ENCODE measurements at places on chromosomes 2 and 18.

DNA sequence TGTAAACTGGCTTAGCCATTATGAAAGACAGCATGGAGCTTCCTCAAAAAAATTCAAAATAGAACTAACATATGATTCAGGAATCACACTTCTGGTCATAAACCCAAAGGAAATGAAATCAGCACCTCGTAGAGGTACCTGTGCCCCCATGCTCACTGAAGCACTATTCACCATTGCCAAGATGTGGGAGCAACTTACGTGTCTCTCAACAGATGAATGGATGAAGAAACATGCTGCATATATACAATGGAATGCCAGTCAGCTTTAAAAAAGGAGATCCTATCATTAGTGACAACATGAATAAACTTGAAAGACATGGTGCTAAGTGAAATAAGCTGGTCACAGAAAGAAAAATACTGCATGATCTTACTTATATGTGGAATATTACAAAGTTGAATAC is 8.2 kb downstream of the SCTR start:
- DNase-seq, result no peak

- DNase-seq, result peak; percentile 51
Measured at GRCh38 chr18:45666520-45666919, 51.2 kb downstream of the SLC14A2 start.

- DNase-seq, result no peak
Measured at GRCh38 chr18:50724751-50725151, 95.1 kb downstream of the MRO start.

DNA sequence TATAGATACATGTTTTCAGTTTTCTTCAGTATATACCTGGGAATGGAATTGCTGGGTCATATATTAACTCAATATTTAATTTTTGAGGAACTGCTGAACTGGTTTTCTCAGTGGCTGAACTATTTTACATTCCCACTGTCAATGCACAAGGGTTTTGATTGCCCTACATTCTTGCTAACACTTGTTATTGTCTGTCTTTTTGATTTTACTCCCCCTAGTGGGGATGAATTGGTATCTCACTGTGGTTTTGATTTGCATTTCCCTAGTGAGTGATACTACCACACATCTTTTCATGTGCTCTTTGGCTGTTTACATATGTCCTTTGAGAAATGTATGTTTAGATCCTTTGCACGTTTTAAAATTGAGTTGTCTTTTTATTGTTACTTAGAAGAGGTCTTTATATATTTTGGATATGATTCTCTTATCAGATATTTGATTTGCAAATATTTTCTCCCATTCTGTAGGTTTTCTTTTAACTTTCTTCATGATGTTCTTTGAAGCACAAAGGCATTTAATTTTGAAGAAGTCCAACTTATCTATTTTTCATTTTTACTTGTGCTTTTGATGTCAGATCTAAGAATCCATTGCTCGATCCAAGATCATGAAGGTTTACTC is 36.2 kb downstream of the ASB1 start:
- peak; percentile 73 for DNase-seq

DNA sequence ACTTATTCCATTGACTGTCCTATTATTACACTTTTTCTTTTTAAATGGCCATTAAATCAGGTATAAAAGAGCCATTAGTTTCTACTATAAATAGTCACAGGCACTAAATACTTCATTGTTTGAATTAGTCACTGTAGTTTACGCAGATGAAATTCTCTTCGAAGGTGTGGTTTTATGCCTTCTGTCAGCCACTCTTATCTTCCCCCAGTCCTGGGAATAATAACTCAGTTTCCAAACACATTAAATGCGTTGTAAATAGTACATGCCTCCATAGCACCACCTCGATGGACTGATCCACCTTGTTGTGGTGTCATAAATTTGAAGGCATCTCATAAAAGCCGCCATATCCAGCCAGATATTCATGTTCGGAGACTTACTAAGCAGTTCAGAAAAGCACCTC is 72.1 kb upstream of the PARD3B start:
- no peak for DNase-seq

GRCh38 chr2:173058673-173059072 is 17.0 kb upstream of the MAP3K20 start:
- DNase-seq, result no peak

- no peak for DNase-seq
Measured at GRCh38 chr2:239953418-239954061, 71.6 kb downstream of the NDUFA10 start.

DNA sequence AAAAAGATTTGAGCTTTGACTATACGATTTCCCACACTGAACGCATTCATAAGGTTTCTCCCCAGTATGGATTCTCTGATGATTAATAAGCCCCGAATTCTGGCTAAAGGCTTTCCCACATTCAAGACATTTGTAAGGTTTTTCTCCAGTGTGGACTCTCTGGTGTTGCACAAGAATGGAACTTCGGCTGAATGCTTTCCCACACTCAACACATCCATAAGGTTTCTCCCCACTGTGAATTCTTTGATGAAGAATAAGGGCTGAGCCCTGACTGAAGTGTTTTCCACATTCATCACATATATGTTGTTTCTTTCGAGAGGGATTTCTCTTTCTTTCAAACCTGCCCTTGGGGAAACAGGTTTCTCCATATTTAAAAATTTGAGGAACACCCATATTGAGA is 6.9 kb downstream of the ZNF24 start:
- DNase-seq, result no peak

GRCh38 chr2:191109888-191110287 is 40.9 kb downstream of the STAT4 start:
- DNase-seq, result no peak

- DNase-seq, result no peak
Measured at GRCh38 chr18:3873698-3874097, 423.7 kb downstream of the TGIF1 start.

GRCh38 chr18:35511833-35512232 is 14.1 kb upstream of the INO80C start:
- DNase-seq, result no peak

DNA sequence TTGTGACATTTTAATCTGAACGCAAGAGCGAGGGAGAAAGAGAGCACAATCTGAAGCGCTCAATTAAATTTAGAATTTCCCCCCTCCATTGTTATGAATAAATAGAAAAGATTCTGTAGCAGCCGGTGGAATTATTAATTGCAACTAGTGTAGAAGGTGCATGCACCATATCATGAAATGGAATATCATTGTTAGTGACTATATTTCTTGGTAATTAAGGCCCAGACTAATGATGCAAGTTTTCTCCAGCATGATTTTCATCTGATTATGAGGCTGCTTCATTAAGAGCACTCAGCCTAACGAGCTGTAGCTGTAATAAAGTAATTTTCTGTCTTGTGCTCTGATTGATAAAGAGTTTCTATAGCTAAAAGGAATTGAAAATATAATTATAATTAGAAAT is 432.2 kb upstream of the SPRED2 start:
- DNase-seq, result no peak

GRCh38 chr2:25805987-25806386 is 72.3 kb downstream of the ASXL2 start:
- no peak for DNase-seq

- no peak for DNase-seq
Measured at GRCh38 chr18:23941791-23942190, 72.8 kb upstream of the TTC39C start.

GRCh38 chr2:74597410-74597809 is 42.9 kb downstream of the DOK1 start:
- DNase-seq, result no peak

DNA sequence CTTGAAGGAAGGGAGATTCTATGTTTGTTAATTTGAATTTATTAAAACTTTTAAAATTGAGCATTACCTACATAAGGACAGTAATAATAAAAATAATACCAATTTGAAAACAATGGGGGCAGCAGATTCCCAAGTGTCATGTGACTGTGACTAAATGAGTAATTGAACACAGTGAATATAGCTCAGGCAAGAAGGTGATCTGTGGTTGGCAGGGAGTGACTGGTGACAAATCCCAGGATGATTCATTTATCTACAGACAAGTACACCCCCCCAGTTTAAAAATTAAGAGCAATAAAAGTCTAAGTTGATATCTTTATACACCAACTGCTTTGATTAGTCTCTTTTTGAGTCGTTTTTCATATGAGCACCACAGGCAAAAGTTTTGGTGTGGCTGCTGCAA is 299.5 kb downstream of the ARHGAP15 start:
- no peak for DNase-seq

DNA sequence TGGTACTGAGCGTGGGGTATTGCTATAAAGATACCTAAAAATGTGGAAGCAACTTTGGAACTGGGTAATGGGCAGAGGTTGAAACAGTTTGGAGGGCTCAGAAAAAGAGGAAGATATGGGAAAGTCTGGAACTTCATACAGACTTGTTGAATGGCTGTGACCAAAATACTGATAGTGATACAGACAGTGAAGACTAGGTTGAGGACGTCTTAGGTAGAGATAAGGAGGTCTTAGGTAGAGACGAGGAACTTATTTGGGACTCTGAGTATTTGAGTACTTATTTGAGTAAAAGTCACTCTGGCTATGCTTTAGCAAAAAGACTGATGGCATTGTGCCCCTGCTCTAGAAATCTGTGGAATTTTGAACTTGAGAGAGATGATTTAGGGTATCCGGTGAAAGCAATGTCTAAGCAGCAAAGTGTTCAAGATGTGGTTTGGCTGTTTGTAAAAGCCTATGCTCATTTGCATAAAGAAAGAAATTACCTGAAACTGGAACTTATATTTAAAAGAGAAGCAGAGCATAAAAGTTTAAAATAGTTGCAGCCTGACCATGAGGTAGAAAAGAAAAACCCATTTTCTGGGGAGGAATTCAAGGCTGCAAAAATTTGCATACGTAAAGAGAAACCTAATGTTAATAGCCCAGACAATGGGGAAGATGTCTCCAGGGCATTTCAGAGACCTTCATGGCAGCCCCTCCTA is 219.6 kb downstream of the PDE1A start:
- DNase-seq, result no peak

Data from GM13976 (cell line).